ENCODE measurements at places on chromosomes 6 and 20.

- no peak for DNase-seq
Measured at GRCh38 chr6:12024699-12025434, 12.8 kb downstream of the HIVEP1 start.

- DNase-seq, result no peak
Measured at GRCh38 chr20:62745279-62745951, 36.8 kb downstream of the NTSR1 start.

DNA sequence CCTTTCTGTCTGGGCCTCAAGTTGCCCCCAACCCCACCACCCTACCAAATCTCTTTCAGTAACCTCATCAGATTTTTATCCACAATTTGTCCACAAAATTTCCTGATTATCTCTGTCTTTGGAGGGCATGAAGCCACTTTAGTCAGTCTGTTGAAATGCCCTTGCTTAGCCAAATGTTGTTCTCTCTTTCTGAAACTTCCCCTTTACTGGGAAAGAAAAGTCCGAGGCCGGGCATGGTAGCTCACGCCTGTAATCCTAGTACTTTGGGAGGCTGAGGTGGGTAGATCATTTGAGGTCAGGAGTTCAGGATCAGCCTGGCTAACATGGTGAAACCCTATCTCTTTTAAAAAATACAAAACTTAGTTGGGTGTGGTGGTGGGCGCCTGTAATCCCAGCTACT, 33.8 kb downstream of the TOMM6 start:
- no peak for DNase-seq

DNA sequence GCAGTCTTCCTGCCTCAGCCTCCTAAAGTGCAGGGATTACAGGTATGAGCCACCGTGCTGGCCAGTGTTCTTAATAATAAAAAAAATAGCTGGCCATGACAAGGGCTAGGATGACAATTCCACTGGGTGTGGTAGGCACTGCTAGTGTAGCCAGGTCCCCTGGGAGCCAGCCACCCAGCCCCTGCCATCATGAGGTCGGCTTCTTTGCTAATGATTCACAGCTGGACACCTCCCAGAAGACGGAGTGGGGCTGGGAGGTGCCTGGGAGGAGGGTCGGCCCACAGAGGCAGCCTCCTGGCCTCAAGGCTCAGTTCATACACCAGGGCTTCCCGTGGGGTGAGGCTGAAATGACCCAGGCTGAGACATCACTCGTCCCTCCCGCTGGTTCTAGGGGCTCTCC, 230.4 kb downstream of the TAF4 start:
- DNase-seq, result no peak

GRCh38 chr6:116370760-116371119, at the start of gene DSE:
Gene DSE (plus strand): TSS chr6:116370947. CDS start chr6:116399251, 28,304 bp downstream.
- peak; percentile 34 for DNase-seq

GRCh38 chr6:51616243-51616642, 471.2 kb downstream of the PKHD1 start:
- no peak for DNase-seq

DNA sequence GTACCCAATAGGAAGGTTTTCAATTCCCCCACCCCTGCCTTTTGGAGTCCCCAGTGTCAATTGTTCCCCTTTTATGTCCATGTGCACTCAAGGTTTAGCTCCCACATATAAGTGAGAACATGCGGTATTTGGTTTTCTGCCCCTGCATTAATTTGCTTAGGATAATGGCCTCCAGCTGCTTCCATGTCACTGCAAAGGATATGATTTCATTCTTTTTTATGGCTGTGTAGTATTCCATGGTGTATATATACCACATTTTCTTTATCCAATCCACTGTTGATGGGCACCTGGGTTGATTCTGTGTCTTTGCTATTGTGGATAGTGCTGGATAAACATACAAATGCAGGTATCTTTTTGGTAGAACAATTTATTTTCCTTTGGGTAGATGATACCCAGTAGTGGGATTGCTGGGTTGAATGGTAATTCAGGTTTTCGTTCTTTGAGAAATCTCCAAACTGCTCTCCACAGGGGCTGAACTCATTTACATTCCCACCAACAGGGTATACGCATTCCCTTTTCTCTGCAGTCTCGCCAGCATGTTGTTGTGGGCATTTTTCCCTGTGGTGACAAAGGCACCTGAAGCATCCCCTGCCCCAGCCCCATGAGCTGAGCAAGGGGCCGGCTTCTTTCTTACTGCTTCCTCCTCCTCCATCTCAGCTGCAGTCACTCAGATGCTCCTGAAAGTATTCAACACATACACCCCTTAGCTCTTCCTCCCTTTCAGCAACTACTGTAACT, 66.7 kb downstream of the ELOVL2 start:
- no peak for DNase-seq

GRCh38 chr20:1392693-1393506, at the start of gene FKBP1A:
Gene FKBP1A (minus strand): TSS chr20:1393054. CDS start chr20:1392998, 56 bp downstream.
- peak; percentile 77 for DNase-seq

DNA sequence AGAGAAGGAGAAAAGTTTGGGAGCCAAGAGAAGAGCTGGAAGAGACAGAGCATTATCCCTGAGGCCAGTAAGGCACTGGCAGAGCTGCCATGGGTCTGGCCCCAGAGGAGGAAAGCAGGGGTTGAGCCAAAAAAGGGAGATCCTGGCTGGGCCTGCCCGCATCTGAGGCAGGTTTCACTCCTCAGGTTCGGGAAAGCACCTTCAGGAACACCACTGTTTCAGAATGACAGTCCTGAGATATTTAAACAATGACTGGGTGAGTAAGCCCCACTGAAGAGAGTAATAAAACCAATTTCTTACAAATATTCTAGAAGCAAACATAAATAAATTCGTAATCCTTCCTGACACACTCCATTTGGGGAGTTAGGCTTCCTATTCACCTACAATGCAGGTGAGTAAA, 152.2 kb downstream of the BACH2 start:
- peak; percentile 59 for DNase-seq

DNA sequence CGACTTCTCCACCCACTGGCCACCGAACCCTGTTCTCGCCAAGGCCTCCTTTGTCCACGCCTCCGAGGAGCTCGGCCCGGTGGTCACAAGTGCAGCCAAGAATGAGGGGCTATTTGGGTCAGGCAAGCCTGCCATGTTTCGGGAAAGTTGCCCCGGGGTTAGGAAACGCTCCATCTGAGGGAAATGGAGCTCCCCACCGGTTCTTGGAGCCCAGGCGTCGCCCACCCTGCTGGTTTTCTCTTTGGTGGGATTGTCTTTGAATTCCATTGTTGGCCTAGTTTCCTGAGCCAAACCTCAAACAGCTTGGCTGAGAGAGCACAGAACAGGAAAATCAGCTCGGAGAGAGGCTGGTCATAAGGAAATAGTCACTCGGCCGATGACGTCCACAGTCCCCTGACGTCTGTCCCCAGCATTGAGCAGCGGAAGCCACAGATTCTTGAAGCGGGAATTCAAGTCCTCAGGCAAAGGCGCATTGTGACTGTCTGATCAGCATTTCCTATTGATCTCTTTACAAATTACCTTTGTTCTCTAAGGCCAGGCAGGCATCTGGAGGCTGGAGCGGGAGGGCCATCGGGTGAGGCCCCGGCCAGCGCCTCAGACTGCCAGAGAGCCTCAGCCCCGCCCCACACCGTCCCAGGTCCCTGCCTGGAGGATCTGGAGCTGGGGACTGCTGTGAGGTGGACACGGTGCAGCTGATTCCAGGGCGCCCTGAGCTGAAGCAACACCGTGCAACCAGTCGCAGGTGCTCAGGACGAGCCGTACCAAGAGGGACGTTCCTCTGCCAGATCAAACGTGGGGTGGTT, 138.6 kb downstream of the DLL1 start:
- no peak for DNase-seq

GRCh38 chr20:20480126-20480525, 112.2 kb downstream of the INSM1 start:
- no peak for DNase-seq

GRCh38 chr20:4812641-4813075, 90.9 kb downstream of the PRND start:
- DNase-seq, result no peak

DNA sequence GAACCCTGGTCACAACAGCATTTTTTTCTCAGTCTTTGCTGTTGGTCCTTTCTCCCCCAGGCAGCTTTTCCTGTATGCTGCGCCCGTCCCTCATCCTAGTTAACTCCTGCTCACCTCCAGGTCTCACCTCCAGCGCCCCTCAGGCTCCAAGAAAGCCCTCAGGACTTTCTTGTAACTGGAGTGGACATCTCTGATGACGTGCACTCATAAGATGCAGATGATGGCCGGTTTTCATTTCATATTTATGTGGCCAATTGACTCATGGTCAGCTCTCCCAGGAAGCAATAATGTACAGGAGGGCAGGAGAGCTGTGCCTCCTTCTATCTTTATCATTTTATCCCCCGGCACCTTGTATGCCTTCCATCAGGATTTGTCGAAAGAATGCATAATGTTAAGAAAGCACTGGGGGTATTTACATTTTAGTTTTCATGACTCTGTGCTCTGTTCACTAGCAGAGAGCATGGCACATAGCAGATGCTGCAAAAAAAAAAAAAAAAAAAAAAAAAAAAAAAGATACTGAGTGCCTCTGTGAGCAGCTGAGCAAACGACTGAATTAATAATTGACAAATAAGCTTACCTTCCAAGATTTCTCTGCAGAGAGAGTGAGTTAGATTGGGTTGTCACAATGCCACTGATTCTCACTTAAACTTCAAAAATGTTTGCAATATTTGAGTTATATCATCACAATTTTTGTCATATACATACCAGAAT, 170.2 kb downstream of the DOK5 start:
- no peak for DNase-seq

DNA sequence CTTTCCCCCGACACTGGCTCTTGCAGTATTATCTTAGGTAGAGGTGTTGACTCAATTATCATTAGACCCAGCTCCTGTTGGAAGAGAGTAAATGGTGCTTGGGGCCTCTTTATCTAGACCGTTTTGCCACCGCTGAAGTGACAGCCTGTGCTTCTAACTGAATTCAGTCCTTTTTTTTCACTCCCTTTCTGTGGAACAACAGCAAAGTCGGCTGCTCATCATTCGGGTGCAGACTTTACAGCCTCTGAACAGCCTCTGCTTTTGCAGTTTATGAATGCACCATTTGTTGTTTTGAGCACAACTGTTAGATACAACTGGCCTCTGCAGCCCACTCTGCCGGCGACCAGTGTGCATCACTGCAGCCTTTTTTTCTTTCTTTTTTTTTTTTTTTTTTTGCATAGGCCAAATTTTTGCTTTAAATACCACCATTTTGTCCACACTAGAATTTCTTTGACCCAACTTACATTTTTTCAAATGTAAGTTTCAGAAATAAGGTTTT, 35.8 kb downstream of the RREB1 start:
- DNase-seq, result no peak

- no peak for DNase-seq
Measured at GRCh38 chr6:111549746-111550145, 55.9 kb downstream of the TRAF3IP2 start.

DNA sequence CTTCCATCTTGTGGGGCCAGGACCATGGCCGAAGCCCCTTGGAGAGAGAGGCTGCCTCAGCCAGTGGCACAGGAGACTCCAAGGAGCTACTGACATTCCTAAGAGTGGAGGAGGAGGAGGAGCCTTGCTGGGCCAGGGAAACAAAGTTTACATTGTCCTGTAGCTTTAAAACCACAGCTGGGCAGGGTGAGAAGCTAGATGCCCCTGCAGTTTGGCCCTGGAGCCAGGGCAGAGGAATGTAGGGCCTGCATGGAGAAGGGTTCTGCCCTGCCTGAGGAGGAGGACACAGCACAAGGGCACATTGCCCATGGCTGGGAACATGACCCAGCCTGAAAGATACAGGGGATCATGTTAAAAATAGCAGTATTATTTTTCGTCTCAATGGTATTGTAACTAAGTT, 37.4 kb downstream of the PLCG1 start:
- DNase-seq, result no peak

DNA sequence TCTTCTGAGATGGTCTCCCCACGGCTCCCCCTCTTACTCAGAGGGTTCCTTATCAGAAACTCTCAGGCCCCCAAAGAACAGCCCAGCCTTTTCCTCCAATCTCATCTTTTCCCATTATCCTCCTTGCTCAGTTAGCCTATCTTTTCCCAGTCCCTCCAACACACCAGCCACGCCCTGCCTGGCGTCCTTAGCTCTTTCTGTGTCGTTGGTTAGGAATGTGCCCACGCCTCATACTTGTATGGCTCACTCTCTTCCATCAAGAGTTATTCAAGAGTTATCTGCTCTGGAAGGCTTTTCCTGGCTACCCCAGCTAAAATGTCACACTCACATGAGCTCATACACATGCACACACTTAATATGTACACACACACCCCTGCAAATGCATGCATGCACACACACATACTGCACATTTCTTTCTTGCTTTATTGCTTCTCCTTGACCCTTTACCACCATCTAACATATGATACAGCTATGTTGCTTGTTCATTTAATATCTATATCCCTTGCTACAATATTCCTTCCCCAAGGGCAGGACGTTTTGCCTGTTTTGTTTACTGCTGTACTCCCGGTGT, 37.6 kb downstream of the SLC2A10 start:
- DNase-seq, result no peak

- DNase-seq, result no peak
Measured at GRCh38 chr6:154921482-154921881, 73.6 kb upstream of the TIAM2 start.

- DNase-seq, result no peak
Measured at GRCh38 chr6:159445351-159445750, 247.7 kb downstream of the SOD2 start.

DNA sequence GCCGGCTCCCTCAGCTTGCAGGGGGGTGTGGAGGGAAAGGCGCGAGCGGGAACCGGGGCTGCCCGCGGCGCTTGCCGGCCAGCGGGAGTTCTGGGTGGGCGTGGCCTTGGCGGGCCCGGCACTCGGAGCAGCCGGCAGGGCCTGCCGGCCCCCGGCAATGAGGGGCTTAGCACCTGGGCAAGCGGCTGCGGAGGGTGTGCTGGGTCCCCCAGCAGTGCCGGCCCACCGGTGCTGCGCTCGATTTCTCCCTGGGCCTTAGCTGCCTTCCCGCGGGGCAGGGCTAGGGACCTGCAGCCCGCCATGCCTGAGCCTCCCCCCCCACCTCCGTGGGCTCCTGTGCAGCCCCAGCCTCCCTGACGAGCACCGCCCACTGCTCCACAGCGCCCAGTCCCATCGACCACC, 514.5 kb upstream of the GJE1 start:
- DNase-seq, result no peak

- no peak for DNase-seq
Measured at GRCh38 chr6:148147463-148147830, 195.2 kb upstream of the SASH1 start.

DNA sequence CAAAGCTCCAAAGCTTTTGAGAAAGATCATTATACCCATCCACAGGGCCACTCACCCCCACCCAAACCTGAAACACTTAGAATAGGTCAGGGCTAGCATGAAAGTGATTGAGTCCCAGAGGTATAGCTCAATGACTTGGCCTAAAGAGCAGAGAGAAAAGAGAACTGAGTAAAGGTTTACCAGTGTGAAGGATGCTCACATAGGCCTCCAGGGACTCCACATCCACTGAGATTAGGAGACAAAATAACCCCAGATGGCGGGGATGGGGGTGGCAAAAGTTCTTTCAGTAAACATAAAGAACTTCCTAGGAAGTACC, 12.2 kb downstream of the SAYSD1 start:
- DNase-seq, result no peak

GRCh38 chr6:162532283-162533008, 195.1 kb downstream of the PRKN start:
- no peak for DNase-seq

- no peak for DNase-seq
Measured at GRCh38 chr20:50280851-50281655, 90.4 kb downstream of the CEBPB start.

- DNase-seq, result no peak
Measured at GRCh38 chr6:125828476-125829039, 37.8 kb downstream of the NCOA7 start.

Measured in stimulated activated CD8-positive, alpha-beta memory T cell treated with anti-CD3 and anti-CD28 coated beads, Interleukin-7, amount 100 ng/mL, for 48 hours (primary cell).